ENCODE measurements at places on chromosomes 3 and 15. TPM values are rescaled to one million over a fixed set of nuclear protein-coding genes. Genes with fewer than 3 reads are reported as not detected.

DNA sequence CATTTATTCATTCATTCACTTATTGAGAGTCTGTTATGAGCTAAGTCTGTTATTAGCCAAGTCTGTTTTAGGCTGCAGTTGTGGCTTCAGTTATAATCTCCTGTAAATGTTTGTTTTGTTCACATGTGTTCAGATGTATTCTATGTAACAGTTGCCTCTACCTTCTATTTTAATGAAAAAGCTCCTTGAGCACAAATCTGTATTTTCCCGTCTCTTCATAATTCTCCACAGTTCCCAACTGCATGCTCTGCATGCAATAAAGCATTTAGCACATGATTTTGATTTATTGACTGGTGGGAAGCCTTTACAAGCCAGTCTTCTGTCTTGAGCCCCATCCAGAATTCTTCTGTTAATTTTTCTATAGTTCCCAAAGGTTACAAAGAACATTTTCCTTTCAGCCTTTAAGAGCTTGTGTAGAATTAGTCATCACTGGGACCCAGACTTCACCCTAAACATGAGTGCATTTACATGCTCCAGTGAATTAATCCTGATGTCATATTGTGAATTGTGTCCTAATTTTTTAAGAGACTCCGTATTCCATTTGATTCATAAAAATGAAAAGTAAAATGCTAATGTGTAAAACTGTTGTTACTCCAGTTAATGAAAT lies 122.3 kb upstream of the NR2E3 start:
- peak; percentile 29 for DNase-seq

- DNase-seq: peak; percentile 66
Observed at GRCh38 chr15:68725736-68726135, 95.0 kb downstream of the ANP32A start.

DNA sequence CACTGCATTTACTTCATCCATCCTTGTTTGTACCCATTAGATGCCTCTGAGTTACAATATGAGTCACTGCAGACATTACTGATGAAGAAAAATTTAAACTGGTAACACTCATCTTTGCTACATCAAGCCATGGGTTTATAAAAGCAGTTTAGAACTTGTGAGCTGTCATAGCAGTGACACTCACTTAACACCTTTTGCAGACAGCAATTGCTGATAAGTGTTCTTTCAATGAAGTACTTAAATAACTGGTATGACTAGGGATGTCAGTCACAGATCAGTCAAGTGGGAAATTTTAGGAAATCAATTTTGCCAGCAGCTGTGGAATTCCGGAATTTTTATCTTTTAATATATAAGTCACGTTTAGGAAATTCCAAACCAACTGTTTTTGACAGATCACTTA lies 643.0 kb downstream of the TBL1XR1 start:
- no peak for DNase-seq

DNA sequence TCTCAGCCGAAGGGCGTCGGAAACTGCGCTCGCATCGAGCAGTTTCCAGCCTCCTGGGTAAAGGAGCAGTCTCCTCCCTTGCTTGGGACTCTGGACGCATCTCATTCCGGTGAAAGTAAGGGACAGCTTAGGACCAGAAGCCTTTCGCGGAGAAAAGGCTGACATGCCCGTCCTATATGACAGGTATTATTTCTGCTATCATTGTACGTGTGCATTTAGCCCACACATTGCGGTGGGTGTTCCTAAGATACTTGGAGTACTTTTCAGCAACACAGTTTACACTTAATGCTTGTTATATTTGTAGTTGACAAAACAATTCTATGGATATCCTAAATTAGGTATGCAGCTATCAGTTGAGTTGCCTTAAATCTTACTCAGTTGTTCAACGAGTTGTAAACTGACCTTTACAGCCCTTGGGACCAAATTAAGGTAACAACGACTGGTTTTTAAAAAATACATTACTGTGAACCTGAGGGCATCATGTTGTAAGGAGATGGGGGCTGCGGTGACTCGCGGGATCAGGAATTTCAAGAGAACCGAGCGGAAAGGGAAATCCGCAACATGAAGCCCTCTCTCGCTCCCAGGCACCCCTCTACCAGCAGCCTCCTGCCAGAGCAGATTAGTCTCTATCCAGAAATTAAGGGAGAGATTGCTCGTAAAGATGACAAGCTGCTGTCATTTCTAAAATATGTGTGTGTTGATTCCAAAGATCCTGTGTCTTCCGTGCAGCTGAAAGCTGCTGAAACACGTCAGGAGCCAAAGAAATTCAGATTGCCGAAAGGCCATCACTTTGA lies 632 bp upstream of the COPS2 start:
- DNase-seq: peak; percentile 29

Gene NOP10
- total RNA-seq: 64.8 TPM

DNA sequence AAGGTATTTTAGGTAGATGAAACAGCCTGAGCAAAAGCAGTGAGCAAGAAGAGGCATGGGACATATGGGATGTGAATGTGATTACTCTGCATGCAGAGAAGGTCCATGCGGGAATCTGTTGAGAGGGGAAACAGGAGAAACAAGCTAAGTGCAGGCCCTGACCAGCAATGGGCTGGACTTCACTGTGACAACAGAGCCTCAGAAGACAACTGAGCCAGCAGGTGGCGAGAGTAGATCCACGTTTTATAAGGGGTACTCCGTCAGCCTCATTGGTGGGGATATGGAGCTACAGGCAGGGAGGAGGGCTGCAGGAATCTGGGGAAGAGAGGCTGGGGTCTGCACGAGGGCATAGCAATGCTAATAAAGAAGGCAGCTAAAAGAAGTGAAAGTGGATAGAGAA lies 405.9 kb upstream of the LMCD1 start:
- DNase-seq: peak; percentile 9

DNA sequence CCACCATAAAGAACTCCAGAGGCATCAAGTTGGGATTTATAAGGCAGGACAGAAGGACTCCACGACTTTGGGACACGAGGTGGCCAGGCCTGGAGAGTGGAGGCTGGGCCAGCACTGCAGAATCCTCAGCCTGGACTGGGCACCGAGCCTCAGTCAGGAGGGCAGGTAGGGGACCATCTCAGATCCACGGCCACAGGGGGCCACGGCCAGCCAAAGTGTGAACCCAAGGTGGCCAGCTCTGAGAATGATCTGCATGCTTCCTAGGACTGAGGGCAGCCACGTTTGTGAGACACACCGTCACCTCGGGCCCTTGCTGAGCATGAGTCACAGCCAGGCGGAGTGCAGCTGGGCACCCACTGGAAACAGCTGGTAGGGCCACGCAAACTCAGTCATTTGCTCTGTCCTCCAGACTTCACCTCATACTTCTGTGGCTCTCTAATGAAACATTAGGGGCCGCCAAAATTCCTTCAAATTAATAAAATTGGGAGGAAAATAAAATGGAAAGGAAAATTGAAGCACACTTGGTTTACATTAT lies 65.8 kb downstream of the CTNNB1 start:
- no peak for DNase-seq

Gene YEATS2
- total RNA-seq: 36.5 TPM

DNA sequence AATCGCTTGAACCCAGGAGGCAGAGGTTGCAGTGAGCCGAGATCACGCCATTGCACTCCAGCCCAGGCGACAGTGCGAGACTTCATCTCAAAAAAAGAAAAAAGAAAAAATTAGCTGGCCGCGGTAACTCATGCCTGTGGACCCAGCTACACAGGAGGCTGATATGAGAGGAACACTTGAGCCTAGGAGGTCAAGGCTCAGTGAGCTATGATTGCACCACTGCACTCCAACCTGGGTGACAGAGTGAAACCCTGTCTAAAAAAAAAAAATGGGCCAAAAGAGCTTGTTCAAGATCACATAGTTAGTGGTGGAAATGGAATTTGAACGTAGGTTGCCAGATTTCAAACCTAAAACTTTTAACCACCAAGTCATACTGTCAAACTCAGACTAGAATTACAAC lies 46.2 kb upstream of the PPP4R2 start:
- DNase-seq: no peak
